ENCODE measurements at places on chromosomes 13 and 19.

DNA sequence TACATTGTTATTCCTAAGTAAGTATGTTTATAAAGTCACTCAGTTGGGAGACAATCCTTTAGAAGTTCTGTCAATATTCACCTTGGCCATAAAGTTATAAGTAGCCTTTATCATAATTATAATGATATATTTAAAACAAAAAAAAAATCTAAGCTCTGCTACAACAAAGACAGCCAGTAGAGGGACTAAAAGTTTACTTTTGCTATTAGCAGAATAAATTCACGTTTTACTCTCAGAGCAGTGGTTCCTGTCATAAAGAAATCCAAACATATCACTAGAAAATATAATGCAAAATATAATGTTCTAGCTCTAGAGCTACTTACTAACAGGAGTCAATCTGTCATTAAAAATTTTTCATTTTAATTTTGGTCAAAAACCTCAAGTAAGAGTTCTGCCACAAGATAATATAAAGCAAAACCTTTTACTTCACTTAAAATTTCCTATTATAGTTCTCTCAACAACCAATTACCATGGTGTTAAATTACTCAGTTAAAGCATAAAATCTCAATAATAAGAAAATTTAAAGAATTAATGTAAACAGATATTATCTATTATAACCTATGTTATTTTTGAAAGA is 17.7 kb downstream of the INTS6 start:
- DNase-seq, result peak; percentile 57

DNA sequence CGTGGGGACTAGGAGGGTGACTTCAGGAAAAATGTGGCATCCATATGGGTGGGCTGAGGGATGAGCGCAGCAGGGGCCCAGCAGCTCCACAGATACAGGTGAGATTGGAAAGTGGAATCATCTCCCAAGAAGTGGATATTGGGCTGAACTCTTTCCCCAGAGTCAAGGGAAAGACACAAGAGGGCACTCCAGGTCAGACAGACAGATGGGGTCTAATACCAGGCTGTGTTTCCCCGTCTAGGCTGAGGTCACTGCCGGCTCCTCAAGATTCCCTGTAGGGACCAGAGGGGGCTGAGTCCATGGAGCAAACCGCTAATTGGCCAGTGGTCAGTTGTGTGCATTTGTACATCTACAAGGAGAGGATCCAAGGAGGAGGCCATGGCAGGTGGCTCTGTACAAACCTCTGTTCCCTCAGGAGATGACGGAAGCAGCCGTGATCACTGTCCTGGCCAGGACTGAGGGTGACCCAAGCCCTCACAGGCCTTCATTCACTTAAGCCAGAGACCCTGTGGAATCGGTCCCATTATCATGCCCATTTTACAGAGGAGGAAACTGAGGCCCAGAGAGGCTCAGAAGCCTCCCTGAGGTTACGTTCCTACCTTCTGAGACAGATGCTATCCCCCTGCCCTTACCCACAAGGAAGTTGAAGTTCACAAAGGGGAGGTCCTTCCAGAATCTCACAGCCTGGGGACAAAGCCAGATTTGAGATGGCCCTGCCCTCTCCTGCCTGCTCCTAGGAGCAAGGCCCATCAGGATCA is 14.9 kb upstream of the IGLON5 start:
- DNase-seq, result peak; percentile 19

DNA sequence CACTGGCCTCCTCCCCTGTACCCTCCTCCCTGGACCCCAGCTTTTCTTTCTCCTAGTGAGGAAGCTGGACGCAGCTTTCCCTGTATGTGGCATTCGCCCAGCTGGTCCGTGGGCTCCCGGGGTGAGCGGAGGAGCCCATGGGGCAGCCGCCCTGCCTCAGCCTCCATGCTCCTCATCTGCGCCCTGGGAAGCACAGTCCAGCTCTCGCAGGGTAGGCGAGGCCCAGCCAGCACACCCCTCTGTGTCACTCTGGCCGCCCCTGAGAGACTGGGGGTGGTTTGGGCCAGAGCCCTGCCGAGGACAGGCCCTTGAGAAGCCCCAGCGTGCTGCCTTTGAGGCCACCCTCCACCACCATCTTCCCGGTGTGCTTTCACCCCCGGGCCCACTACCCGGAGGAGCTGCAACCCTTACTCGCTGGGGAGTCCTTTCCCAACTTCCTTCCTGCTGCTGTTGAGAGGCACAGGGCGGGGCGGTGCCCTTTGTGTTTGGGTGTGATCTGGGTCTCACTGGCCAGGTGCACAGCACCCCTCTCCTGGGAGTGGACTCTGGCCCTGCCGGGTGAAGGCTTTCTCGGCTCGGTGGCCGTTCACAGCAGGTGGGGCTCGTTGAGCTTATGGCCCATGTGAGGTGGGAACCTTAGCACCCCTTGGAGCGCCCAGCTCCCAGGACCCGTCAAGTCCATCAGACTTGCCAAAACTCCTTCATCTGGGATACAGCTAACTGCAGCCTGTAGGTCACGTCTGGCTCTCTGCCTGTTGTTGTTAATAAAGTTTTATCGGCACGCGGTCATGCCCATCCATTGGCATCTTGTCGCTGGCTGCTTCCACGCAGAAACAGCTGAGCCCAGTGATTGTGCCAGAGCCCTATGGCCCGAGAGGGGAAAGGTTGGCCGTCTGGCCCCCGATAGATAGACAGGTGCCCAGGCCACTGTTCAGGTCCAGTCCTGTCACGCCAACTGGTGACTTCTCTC is 3.2 kb downstream of the NCLN start:
- no peak for DNase-seq

- peak; percentile 23 for DNase-seq
Measured at GRCh38 chr13:40399756-40400155, 266.7 kb downstream of the FOXO1 start.

GRCh38 chr13:103335241-103335640 is 269.0 kb upstream of the SLC10A2 start:
- DNase-seq, result no peak

- no peak for DNase-seq
Measured at GRCh38 chr19:8537099-8537498, 23.1 kb upstream of the ZNF414 start.

DNA sequence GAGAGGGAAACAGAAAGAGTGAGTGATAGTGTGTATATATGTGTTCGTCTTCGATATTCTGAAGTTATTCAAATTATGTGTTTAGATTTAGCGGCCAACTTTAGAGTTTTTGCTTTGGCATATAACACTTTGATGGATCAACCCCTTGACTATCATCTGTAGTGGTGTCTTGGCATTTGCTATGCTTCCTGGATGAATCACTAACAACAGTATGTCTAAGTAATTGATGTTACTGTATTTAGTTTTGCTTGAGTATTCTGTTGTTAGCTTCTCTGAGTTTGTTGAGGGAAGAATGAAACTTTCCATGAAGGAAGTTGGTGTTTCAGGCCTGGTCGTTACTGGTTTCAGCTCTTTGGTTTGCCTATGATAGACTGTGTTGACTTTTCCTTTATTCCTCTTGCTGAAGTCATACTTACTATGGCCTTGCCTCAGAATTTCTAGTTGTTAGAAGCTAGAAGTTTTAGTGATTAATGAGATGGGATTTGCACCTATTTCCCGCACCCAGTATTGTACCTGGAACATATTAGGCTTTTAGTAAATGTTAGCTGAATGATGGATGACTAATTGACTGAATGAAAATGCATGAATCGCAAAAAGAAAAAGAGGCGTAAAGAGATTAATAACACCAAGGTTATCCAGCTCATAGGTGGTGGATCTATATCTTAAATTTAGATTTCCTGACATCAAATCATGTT is 20.7 kb downstream of the NDFIP2 start:
- DNase-seq, result no peak

DNA sequence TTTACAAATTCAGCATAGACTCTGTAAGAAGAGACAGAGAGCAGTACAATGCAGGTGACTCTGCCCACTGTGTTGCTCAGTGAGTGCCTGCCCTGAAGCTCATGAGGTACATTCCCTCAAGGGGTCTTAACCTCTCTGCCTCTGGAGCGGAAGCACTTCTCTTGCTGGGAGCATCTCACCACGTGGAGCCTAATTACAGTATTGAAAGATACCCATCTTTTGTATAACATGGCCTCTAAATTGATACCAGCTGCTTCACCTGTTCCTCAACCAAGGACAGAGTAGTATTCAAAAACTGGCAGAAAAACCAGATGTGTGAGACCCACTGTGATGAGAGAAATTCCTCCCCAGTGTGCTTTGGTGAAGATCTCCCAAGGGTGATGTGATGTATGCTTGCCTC is 77.1 kb downstream of the SACS start:
- DNase-seq, result no peak

- no peak for DNase-seq
Measured at GRCh38 chr13:40456397-40456953, 210.0 kb downstream of the FOXO1 start.

DNA sequence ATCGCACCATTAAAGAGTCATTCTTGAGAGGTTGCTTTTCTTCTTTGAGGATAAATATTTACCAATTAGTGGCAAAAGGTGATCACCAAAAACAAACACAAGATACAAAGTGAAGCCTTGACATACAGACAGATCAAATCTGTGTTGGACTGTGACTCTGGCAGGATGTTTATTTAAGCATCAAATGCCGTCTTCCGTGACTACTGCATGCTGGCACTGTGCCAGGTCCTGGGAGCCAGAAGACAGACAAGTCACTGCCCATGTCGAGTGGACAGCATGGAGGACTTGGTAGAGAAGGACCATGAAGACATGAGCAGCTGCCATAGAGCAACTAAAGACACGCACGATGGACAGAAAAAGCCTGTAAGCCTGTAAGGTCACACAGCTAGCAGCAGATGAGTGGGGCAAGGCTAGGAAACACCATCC is 92.8 kb upstream of the FARP1 start:
- DNase-seq, result no peak

GRCh38 chr13:95420501-95420900 is 119.2 kb upstream of the ABCC4 start:
- DNase-seq, result peak; percentile 23

- no peak for DNase-seq
Measured at GRCh38 chr19:46211201-46211881, 18.2 kb upstream of the IGFL1 start.

- DNase-seq, result no peak
Measured at GRCh38 chr19:15696654-15697194, 23.8 kb downstream of the CYP4F12 start.

- no peak for DNase-seq
Measured at GRCh38 chr13:95030821-95031343, 270.4 kb downstream of the ABCC4 start.

GRCh38 chr13:60019119-60019993 is 144.4 kb downstream of the DIAPH3 start:
- peak; percentile 68 for DNase-seq

- DNase-seq, result no peak
Measured at GRCh38 chr13:87677496-87678371, 6.6 kb downstream of the SLITRK5 start.

DNA sequence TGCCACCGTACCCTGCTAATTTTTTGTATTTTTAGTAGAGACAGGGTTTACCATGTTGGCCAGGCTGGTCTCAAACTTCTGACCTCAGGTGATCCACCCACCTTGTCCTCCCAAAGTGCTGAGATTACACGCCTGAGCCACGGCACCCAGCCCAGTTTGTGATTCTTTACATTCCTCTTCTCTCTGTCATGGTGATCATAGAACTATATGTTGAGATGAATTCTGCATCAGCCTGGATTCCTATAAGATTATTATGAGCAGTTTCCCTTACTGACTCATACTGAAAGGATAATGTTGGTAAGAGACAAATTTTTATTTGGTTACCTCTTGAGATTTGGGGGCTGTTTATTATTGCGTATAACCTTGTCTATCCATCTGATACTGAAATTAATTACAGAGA is 121.5 kb upstream of the CSNK1A1L start:
- no peak for DNase-seq

DNA sequence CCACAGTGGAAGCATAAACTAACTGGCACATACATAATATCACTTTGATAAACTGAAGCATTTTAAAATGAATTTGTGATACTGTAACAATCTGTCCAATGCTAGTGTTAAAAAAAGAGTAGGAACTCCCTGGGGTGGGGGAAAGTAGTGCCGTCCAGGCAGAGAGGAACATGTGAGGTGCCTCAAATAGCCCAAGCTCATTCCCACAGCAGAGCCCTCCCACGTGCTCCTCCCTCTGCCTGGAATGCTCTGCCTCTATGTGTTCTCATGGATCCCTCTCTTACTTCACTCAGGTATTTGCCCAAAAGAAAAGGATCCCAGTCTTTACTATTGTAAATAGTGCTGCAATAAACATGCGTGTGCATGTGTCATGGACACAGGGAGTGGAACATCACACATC is 188.1 kb downstream of the NHLRC3 start:
- no peak for DNase-seq

DNA sequence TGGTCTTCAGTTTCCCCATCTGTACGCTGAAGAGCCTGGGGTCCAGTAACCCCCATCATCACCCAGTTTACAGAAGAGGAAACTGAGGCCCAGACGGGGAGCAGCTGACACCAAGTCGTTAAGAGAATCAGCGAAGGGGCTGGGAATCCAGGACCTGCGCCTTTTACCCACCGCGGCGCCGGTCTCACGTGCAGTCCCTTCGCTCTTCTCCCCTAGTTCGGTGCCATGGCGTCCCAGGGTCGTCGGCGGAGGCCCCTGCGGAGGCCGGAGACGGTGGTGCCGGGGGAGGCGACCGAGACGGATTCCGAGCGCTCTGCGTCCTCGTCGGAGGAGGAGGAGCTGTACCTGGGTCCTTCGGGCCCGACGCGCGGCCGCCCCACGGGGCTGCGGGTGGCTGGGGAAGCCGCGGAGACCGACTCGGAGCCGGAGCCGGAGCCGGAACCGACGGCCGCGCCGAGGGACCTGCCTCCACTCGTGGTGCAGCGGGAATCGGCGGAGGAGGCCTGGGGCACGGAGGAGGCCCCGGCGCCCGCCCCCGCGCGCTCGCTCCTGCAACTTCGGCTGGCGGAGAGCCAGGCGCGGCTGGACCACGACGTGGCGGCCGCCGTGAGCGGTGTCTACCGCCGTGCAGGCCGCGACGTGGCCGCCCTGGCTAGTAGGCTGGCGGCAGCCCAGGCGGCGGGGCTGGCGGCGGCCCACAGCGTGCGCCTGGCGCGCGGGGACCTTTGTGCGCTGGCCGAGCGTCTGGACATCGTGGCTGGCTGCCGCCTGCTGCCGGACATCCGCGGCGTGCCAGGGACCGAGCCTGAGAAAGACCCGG is 698 bp downstream of the BLOC1S3 start:
- DNase-seq, result peak; percentile 69

GRCh38 chr13:90502153-90502552 is 845.3 kb upstream of the MIR17HG start:
- DNase-seq, result no peak

GRCh38 chr13:21663197-21663596 is 7.7 kb upstream of the FGF9 start:
- no peak for DNase-seq

DNA sequence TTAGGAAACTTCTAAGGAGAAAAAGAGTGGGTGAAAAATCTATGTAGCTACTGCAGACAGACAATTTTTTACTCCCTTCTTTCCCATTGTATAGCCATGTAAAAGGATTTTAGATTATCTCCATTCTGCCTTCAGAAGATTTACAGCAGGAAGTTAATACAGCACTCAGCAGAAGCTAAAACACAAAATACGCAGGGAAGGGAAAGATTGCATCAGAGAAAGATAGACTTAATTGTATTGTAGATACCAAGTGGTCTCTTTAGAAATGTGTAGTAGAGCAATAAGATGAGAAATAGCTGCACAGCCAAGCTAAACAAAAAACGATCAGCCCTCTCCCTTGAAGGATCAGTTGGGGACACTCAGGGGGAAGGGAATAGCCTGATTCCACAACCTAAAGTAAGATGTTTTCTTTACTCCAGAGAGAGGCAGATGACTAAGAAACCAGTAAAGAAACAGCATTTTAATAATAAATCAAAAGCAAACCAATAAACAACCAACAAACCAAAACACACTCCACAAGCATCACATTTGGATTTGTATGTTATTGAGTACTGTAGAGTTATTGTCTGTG is 236.7 kb upstream of the SLITRK1 start:
- no peak for DNase-seq

- DNase-seq, result no peak
Measured at GRCh38 chr13:37313372-37313771, 207.9 kb upstream of the CSNK1A1L start.

Data from suppressor macrophage treated with lipopolysaccharide for 4 hours (primary cell).